Tibial nerve (tissue), 4 donors: ENCODE measurements at places on chromosomes 1 and 21.
A peak's percentile ranks its signal among the peaks of the same experiment; 100 is the strongest.

DNA sequence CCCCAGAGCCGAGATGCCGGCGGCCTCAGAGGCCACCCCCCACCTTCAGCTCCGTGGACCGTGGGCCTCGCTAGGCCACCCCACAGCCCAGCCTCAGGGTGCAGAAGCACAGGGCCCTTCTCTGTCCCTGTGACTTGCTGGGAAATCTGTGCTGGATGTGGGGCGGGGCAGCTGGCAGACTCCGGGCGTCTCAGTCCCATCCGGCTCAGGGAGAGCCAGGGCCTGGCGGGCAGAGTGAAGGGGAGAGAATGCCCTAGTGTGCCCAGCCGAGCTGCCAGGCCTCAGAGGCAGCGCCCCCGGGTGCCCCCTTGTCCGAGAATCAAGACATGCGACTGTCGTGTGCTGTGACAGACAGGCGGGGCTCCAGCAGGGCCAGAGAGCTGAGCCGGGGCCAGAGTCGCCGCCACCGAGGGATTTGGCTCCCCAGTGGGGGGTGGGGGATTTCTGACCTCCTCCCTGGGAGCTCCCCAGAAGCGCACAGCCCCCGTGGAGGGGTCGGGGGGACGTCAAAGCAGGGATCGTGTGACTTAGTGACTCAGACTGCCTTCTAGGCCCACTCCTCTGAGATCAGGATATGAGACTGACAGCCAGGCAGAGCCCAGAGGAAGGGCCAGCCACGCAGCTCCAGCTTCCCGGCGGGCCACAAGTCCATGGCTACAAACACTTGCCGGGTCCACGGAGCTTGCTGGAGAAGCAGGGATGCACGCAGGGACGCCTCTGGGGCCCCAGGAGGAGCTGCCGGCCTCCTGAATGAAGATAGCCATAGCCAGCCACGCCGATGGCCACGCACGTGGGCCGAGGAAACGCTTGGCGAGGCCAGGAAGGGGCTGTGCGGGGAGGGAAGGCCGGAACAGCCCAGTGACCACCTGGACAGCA lies 11.9 kb downstream of the COL6A1 start:
- no peaks in the 10 kb centered on the region for H3K27me3 ChIP-seq
- peaks cover 7% of the 10 kb centered on the region for H3K4me1 ChIP-seq
- H3K36me3 ChIP-seq: no peaks in the 10 kb centered on the region
- peak; percentile 30 for DNase-seq

GRCh38 chr1:101820071-101820470 lies 176.7 kb downstream of the OLFM3 start:
- H3K36me3 ChIP-seq: no peaks in the 10 kb centered on the region
- H3K4me3 ChIP-seq: no peak overlapping the region
- no peak overlapping the region for H3K27ac ChIP-seq
- no peak for DNase-seq

DNA sequence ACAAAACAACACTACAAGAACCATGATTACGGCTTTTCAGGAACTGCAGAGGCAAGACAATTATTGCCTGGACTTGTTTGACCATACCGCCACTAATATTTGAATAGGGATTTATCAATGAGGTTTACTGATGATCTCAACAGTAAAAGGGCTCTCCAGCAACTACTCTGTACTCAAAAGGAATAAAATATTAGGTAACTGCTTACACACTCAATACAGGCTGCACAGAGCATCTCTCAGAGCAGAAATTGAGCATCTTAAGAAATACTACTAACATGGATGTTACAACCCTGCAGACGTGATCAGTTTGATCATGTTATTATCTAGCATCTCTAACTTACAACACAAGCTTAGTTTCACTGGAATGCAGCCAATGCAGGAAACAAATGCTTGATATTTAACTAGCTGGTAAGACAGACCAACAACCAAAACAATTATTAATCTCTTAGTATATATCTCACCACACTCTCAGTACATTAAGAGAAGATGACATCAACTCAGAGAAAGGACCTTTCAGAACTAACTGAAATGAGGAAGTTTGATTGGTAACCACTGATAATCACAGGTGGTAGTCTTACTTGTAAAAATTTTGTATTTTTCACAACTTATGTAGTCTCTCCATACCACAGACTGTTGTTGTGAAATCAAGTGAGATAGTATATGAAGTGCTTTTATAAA lies 52.2 kb downstream of the PUM1 start:
- no peaks in the 10 kb centered on the region for H3K4me1 ChIP-seq
- no peaks in the 10 kb centered on the region for H3K36me3 ChIP-seq
- no peak overlapping the region for H3K27ac ChIP-seq
- no peak for DNase-seq
- H3K27me3 ChIP-seq: no peaks in the 10 kb centered on the region

- H3K27me3 ChIP-seq: no peaks in the 10 kb centered on the region
- DNase-seq: no peak
- no peaks in the 10 kb centered on the region for H3K36me3 ChIP-seq
- no peak overlapping the region for H3K27ac ChIP-seq
- no peaks in the 10 kb centered on the region for H3K4me1 ChIP-seq
- H3K4me3 ChIP-seq: no peak overlapping the region
Measured at GRCh38 chr1:219085988-219086387, 87.7 kb upstream of the LYPLAL1 start.

DNA sequence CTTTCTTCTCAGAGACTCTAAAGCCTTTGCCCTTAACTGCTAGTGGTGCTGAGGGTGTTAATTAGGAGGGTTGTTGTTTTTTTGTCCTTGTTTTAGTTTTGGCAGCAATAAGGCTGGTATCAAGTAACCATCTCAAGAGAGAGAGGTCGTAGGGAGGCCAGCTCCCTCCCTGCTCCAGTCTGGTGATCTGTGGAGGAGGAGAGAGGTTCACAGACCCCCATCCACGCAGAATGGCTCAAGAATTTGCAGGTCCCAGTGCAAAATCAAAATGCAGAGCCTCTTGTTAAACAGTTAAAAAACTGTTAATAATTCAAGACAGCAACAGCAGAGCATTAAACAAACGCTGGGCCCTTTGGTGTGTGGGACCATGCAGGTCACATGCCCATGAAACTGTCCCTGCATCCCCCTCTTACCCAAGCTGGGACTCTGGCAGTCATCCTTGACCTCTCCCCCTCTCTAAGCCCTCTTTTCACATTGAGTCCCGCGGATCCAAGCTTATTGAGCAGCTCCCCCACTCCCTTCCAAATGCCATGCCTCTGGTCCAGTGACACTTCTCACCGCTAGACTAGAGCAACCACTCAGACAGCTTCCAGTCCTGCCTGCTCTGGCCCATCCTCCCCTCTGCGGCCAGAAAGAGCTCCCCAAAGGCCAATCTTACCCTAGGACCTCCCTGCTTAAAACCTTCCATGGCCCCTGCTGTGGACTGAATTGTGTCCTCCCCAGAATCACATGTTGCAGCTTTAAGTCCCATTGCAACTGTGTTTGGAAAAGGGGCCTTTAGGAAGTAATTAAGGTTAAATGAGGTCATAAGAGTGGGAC lies 47.7 kb upstream of the RPL11 start:
- H3K4me1 ChIP-seq: no peaks in the 10 kb centered on the region
- H3K27me3 ChIP-seq: no peaks in the 10 kb centered on the region
- no peak overlapping the region for H3K4me3 ChIP-seq
- DNase-seq: no peak
- no peak overlapping the region for H3K27ac ChIP-seq

DNA sequence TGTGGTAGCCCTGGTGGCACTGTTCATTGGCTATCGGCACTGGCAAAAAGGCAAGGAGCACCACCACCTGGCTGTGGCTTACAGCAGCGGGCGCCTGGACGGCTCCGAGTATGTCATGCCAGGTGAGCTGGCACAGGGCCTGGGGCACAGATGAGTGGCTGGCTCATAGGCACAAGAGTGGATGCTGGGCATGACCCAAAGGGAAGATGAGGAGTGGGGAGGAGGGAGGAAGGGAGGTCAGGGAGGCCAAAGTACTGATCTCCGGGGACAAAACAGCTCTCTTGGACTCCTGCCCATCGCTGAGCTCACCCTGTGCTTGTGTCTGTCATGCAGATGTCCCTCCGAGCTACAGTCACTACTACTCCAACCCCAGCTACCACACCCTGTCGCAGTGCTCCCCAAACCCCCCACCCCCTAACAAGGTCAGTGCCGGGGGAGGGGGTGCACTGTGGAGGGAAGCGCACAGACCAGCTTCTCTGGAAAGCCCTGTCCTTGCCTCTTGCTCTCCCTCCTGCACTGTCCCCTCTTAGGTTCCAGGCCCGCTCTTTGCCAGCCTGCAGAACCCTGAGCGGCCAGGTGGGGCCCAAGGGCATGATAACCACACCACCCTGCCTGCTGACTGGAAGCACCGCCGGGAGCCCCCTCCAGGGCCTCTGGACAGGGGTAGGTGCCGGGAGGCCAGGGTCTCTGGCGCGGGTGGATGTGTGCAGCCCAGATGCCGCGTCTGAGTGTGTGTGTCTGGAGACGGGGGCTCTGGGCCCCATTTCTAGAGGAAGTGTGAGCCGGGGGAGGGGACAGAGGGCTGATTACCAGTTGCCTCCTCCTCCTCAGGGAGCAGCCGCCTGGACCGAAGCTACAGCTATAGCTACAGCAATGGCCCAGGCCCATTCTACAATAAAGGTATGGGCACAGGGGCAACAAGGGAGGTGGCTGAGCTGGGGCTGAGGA lies 7.3 kb upstream of the LRRC71 start:
- no peak overlapping the region for H3K27ac ChIP-seq
- DNase-seq: no peak
- no peaks in the 10 kb centered on the region for H3K36me3 ChIP-seq
- peaks cover 27% of the 10 kb centered on the region for H3K4me1 ChIP-seq
- peaks cover 6% of the 10 kb centered on the region for H3K27me3 ChIP-seq
- H3K4me3 ChIP-seq: no peak overlapping the region

DNA sequence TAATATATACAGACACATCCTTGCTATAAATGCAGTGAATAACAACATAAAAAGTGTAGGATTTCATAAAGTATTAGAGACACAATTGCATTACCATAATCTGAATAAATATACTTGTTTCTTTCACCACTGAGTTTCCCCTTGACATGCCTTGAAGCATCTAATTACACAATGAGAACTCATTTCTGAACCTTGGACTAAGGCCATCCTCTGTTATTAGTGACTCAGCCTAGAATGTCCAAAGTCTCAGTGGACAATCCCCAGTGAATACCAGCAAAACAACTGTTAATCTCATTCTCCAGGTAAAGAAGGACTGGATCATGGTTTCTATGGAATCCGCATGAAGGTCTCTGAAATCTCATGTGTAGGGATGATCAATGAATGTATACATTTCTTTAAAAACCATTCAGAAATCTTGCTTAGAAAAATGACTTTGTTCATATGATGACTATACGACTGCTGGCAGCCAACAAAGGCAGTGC lies at the start of gene OR2L5:
Gene OR2L5, plus strand, starts transcription at position 432 of the 482 bp plus-strand sequence. CDS start 8,288 bp downstream, outside the sequence.
- no peaks in the 10 kb centered on the region for H3K4me1 ChIP-seq
- DNase-seq: no peak
- H3K27ac ChIP-seq: no peak within 1 kb of the TSS

GRCh38 chr1:243474136-243474881 lies 218.5 kb downstream of the SDCCAG8 start:
- H3K4me1 ChIP-seq: peaks cover 5% of the 10 kb centered on the region
- no peak overlapping the region for H3K4me3 ChIP-seq
- no peak overlapping the region for H3K27ac ChIP-seq

GRCh38 chr1:244427647-244428046 lies 24.1 kb downstream of the ADSS2 start:
- H3K27me3 ChIP-seq: no peaks in the 10 kb centered on the region
- H3K27ac ChIP-seq: no peak overlapping the region
- H3K4me3 ChIP-seq: no peak overlapping the region
- no peak for DNase-seq
- no peaks in the 10 kb centered on the region for H3K4me1 ChIP-seq
- peaks cover 32% of the 10 kb centered on the region for H3K36me3 ChIP-seq

GRCh38 chr1:32981003-32981901 lies 16.6 kb upstream of the RNF19B start:
- H3K27ac ChIP-seq: peak overlapping the region; percentile 73
- DNase-seq: peak; percentile 45
- no peaks in the 10 kb centered on the region for H3K4me1 ChIP-seq
- no peak overlapping the region for H3K4me3 ChIP-seq
- no peaks in the 10 kb centered on the region for H3K36me3 ChIP-seq

DNA sequence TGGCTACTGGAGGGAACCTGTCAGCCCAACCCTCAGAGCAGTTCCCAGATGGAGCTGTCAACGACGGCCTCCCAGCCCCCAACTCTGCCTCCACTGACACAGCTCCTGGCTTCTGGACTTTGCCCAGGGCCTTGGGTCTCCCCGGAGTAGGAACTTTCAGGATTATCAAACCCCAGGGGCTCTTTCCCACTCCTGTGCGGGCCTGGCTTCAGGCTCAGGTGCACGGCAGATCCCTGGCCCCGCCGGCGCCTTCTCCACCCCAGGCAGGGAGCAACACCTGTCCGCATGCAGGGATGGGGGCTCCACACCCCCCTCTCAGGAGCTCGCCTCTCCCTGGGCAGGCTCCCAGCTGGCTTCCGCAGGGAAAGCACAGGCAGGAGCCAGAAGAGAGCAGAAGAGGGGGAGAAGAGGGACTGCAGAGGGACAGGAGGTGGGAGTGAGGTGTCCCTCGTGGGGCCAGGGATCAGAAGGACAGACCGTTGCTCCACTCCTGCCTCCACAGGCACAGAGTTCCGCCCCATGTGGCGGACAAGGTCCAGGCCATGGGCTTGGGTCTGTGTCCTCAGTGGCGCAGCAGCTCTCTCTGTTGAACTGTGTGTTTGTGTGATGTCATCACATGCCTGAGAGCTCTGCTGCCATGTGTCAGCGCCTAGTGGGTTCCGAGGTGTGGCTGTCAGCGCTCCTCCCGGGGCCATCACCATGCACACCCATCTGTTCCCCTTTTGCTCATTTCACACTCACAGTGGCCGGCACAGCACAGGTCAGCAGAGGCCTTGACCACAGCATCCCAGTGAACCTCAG lies 107.7 kb downstream of the PDE9A start:
- no peak overlapping the region for H3K4me3 ChIP-seq
- H3K4me1 ChIP-seq: no peaks in the 10 kb centered on the region
- H3K27ac ChIP-seq: no peak overlapping the region
- no peaks in the 10 kb centered on the region for H3K27me3 ChIP-seq
- no peak for DNase-seq
- peaks cover 95% of the 10 kb centered on the region for H3K36me3 ChIP-seq
